ENCODE measurements at places on chromosomes 1 and 21.

DNA sequence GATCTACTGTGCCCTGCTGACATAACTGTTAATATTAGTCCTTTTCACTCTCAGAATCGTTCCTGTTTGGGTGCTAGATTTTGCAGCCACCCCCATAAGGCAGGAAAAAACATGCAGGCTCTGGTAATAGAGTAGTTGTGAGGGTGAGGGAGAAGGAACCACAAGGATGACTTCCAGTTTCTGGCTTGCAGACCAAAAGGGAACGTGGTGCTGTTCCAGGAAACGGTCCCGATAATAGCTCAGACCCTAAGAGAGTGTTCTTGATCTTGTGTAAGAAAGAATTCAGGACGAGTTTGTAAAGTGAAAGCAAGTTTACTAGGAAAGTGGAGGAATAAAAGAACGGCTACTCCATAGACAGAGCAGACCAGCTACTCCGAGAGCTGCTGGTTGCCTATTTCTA lies 50.7 kb upstream of the RHOU start:
- DNase-seq: no peak

DNA sequence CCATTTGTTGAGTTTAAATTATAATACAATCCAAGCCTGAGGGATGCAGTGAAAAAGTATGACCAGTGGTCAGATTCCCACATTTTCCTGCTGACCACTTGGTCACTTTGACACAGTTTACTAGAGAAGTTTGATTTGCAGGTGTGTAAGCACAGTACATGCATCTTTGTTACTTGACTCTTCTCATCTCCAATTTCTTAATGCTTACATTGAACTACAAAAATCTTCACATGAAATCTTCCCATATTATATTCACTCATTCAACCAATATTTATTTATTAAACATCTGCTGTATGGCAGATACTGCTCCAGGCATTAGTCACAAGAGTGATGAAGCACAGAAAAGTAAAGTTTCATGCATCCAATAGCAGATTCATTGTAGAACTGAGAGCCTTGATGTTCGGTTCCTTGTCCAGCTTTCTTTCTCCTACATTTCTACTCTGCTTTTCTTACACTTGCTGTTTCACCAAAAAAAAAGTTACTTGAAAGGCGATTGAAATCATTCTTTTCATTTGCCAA lies 211.7 kb downstream of the NFIA start:
- DNase-seq: no peak

DNA sequence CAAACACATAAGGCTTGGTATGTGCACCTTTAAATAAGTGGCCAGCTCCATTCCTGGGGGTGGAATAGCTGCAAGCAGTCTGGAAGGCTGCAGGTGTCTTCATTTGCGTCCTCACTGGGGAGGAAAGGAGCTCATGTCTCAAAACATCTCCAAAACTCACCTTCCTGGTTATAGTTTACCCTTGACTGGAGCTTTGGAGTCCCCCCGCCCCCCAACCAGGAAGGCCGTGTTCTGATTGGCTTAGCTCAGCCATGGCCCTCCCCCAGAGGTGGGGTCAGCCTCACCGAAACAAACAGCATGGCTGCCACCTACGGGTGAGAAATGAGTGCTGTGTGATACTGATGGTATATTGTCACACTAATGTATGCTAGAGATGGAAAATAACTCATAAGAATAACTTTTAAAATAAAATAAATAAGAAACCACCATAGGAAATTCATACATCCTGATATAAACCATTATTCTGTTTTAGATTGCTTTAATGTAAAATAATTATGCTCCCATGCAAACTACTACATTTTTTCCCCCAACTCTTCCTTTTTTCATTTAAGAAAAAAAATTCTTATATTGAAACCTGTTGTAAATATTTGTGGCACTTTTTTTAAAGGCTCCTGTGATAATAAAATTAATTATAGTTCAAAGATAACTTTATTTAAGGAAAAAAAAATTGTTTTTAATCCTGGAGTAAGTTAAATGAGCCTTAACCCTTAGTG lies 90.8 kb downstream of the ZP4 start:
- no peak for DNase-seq

DNA sequence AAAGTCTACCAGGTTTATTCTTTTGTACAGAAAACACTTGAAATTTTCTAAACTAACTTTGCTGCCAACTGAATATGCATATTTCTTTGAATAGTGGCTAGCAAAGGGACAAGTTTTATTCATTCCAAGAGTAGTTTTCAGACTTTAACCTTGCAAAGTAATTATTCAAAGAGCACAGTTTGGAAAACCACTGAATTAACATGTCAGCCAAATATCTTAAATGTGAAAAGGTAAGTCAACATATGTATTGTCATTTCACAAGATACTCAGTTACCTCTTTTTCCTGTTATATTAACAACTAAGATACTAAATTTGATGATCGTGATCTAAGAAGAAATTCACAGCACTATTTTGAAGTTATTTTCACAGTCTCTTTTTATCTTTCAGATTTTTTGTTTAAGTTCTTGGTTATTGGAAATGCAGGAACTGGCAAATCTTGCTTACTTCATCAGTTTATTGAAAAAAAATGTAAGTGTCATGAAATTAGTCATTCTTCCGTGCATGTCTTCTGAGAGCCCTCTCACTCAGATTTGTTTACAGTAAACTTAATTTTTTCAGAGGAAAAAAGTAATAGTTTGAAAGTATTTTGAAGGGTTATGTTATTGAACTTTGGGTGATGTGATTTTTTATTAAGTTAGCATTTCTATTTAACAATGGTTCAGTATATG lies 15.3 kb downstream of the RAB4A start:
- DNase-seq: no peak

DNA sequence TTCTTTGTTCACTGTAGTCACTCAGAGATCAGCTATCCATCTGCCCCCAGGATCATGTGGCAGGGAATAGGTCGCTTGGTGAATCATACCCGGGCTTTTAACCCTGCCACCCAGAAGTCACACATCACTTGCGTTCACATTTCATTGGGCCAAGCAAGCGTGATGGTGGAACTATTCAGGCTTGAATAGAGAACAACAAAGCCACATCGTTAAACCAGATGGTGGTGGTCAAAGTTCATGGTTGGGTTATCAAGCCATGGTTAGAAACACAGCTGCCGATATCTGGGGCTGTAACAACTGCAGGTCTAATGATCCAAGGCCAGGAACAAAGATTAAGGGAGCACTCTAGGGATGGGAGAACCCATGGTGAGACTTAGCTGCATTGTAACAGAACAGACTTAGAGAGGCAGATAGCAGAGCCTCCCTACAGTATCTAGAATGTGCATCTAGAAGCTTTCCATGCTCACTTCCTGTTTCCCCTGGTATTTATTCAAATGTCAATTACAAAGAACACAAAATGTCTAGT lies 40.0 kb upstream of the PTPRC start:
- no peak for DNase-seq

- no peak for DNase-seq
Measured at GRCh38 chr1:44408212-44408582, 3.1 kb downstream of the RNF220 start.

GRCh38 chr1:68777851-68778250 lies 281.0 kb upstream of the DEPDC1 start:
- DNase-seq: no peak

DNA sequence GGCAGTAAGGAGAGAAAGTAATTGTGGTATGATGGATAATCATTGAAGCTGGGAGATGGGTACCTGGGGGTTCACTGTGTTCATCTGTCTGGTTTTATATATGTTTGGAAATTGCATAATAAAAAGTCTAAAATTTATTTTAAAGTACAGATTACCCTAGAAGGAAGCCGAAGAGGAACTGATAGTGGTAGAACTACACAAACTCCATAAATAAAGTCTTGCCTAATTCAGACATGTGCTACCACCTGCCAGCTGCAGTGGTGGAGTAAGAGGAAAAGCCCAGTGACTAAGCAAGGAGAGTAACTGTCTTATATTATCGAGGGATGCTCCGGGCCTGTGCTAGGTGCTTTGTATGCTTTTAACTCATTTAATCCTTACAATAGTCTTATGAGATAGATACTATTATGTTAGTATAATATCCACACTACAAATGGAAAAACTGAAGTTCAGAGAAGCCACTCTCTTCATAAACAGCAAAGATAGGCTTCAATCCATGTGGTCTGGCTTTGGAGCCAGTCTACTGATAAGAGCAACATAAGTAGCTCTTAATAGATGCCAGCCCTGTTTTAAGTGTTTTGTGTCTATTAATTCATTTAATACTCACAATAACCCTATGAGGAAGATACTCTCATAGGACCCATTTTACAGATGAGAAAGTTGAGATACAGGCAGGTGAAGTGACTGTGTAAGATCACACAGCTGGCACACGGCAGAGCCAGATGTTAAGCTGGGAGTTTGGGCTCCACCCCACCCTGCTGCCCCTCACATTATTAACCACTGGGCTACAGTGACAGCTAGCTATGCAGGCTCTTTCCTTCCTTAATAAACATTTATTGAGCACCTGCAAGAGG lies 56.8 kb upstream of the HNRNPU start:
- DNase-seq: no peak

DNA sequence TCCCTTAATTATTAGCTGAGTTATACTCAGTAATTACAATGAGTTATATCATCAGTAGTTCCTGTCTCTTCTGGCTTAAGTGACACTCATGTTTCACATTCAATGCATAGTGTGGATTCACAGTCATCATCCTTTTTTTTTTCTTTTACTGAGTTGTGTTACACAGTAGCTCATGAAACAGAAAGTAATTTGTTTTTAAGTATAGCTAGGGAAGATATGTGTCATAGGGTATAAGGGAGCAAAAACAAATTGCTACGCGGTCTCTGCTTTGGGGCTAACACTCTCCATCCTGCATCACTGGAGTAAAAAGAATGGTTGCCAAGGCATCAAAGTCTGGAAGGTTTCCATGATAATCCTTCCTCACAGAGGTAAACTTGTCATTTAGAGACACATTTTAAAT lies 971.7 kb upstream of the NCAM2 start:
- DNase-seq: no peak

DNA sequence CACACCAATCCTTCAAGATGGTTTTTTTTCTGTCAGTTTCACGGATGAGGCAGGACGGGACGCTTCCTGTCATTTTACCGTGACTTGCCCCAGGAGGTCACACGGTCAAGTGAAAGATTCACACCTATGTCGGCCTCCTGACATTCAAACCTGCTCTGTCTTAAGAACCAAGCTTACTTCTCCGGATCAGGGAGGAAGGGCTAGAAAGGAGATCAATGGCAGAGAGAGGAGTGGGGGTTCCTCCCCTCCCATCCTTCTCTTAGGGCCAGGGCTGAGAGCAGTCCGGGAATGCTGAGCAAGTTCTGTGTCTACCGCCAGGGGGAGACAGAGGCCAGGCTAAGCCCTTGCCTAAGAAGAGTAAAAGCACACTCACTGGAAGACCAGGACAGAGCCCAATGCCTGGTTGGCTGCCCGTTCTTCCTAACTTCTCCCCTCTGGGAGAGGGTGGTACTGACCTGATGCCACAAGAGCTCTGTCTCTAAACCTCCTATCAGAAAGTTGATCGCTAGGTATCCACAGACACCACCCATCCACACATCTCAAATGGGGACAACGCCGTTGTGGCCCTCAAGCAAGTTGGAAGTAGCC lies 1.1 kb upstream of the PPM1J start:
- peak; percentile 61 for DNase-seq

DNA sequence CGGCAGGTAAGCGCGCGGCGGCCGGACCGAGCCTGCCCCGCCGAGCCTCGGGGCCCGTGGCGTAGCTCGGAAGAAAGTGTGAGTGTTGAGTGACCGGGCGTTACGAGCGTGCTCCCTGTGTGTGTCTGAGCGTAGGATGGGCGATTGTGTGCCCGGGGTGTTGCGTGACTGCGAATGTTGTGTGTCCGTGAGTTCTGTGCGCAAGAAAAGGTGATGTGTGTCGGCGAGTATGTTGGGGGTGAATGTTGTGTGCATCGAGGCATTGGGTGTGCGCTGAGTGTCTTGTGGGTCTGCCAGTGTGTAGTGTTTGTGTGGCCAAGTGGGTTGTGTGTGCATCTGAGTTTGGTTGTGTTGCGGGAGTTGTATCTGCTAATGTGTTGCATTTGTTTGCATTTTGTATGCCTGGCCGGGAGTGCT lies 398 bp downstream of the PTPRU start:
- DNase-seq: no peak

- DNase-seq: no peak
Measured at GRCh38 chr21:15130751-15131150, 66.0 kb upstream of the NRIP1 start.

GRCh38 chr1:227998374-227999055 lies 8.3 kb upstream of the WNT3A start:
- DNase-seq: no peak

- DNase-seq: no peak
Measured at GRCh38 chr1:176531921-176532897, 69.2 kb downstream of the PAPPA2 start.

DNA sequence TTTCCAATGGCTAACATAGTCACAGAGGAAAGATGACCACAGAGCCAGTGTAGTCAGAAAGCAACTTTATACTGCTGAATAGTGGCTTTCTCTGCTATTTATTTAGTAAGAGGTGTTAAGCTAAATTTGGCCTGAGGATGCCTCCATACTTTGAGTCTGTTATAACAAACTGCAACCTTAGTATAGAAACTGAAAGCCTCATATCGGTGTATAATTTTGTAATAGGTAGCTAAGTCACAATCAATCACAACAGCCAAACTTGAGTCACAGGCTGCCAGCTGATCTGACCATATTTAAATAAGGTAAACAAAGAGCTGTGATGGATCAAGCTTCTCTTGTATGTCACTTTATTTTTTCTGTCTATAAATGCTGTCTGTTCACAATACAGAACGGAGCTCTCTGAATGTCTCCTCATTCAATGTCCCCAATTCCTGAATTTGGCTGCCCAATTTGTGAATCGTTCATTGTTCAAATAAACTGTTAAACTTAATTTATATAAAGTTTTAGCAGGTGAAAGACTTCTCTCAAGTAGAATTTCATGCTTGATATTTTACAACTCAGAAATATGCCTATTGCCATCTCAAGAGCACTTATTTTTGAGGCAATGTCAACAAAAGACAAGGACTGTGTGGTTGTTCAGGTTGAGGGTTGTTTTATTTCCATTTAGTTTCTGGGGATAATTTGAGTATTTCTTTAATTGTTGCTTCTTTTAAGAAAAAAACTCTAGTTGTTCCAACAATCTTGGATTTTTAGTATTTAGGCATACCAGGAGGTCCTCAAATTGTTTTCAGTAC lies 339.7 kb upstream of the B3GALT2 start:
- no peak for DNase-seq

- DNase-seq: peak; percentile 53
Measured at GRCh38 chr1:160637821-160638539, 8.9 kb downstream of the SLAMF1 start.

GRCh38 chr1:156089704-156090103 lies 7.4 kb upstream of the MEX3A start:
- no peak for DNase-seq

- DNase-seq: no peak
Measured at GRCh38 chr1:9384751-9385245, 92.1 kb downstream of the SPSB1 start.
